ENCODE measurements at places on chromosomes 13 and 19.

DNA sequence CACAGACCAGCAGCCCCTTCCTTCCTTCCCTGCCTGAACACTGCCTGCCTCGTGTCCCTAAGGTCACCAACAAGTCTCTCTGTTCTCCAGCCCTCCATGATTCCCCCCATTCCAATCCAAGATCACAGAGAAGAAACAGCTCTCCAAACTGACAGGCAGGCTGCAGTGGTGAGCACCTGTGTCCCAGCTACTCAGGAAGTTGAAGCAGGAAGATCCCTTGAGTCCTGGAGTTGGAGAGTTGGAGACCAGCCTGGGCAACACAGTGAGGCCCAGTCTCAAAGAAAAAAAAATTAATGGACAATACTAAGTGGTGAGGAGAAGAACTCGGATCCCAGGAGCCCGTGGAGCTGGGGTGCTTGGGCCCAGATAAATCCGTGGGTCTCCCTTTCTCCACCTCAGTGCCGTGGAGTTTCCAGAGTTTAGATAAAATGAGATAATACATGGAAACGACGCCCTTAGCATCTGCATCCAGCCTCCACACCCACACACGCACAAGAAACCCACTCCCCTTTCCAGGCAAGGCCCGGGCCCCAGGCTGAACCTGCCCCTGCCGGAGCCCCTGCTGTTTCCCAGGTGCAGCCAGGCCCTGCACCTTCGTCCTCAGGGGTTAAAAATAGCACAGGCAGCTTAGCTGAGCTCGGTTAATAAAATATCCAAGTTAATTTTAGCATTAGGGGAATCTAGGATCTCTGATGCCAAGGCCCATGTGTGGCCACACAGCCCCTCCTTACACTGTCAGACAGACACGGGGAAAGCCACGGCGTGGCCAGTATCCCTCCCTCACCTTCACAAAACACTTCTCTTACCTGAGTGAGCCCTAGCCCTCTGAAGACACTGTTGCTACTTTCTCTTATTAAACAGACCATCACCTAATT lies 4.7 kb downstream of the RASA3 start:
- DNase-seq = no peak

DNA sequence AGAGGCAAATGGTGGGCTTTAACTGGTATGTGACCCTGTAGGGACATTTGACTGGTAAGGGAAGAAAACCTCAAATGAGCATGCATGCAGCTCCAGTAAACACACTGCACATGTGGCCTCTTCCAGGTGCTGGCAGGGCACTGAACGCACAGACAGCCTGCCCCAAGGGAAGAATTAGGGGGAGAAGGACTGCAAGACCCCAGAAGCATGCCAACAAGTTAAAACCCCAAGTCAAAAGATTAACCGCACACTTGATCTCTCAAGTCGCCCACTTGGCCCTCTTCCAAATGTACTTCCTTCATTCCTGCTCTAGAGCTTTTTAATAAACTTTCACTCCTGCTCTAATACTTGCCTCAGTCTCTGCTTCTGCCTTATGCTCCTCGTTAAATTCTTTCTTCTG lies 46.9 kb upstream of the SLITRK1 start:
- DNase-seq = no peak

GRCh38 chr13:26475176-26476110 lies 82.0 kb upstream of the WASF3 start:
- peak; percentile 81 for DNase-seq

- no peak for DNase-seq
Observed at GRCh38 chr13:45162194-45162593, 38.7 kb downstream of the KCTD4 start.

GRCh38 chr13:43473437-43473836 lies 313.3 kb downstream of the ENOX1 start:
- DNase-seq = no peak

DNA sequence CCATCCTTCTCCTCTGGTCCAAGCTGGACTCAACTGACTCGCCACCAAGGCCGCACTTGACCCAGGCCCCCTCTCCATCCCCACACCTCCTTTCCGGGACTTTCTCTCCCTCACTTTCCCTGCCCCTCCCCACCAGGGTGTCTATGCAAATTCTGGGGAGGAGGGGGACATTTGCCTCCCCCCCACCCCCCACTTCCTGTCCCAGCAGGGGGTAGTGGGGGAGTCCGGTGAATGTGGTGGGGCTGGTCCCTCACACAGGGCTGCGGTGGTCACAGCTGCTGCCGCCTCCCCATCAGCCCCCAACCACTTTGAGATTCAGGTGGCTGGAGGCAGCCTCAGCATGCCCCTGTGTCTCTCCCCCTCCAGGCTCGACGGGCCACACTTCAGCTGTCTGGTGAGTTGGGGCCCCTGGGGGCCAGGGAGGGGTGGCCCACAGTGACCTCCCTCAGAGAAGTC lies 870 bp downstream of the SPIB start:
- no peak for DNase-seq

GRCh38 chr19:55118401-55118991 lies 1.1 kb upstream of the PPP1R12C start:
- DNase-seq = no peak

DNA sequence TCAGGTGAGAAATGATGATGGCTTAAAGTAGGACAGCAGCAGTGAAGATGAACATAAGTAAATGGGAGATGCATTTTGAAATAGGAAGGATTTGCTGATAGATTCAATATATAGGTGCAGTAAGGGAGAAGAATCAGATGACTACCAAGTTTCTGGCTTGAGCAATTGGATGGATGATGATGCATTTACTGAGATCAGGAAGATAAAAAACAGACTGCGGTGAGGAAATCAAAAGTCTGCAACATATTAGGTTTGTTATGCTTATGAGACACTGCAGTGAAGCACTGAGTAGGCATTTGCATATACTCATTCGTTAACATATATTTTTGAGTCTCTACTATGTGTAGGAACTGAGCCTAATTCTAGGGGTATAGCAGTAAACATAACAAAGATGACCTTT lies 184.2 kb downstream of the LACC1 start:
- no peak for DNase-seq

- DNase-seq = no peak
Observed at GRCh38 chr13:109651854-109652253, 134.5 kb downstream of the IRS2 start.

- no peak for DNase-seq
Observed at GRCh38 chr19:44894946-44895345, 3.9 kb downstream of the TOMM40 start.

DNA sequence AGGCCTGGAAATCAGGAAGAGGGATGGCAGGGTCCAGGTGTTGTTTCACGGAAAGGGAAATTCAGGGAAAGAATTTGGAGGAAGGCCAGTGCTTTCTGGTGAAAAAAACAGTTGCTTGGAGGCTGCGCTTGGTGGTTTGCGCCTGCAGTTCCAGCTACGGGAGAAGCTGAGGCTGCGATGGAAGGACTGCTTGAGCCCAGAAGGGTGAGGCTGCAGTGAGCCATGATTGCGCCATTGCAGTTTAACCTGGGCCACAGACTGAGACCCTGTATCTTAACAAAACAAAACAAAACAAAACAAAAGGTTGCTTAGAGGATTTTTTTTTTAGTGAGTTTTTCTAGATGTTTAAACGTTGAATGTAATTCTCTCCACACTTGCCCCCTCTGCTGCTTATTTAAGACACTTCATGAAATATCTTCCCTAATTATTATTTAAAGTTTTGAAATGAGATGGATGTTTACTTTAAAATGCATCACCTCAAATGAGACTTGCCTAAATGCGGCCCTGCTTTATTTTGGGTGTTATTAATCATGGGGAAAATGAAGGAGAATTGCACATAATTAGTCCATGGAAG lies 75.4 kb upstream of the TRPC4 start:
- DNase-seq = no peak

GRCh38 chr13:85254641-85255040 lies 544.6 kb downstream of the SLITRK6 start:
- DNase-seq = no peak

- no peak for DNase-seq
Observed at GRCh38 chr19:38710928-38711725, 33.1 kb downstream of the CAPN12 start.

GRCh38 chr13:95164830-95165229 lies 136.4 kb downstream of the ABCC4 start:
- no peak for DNase-seq

GRCh38 chr19:34686455-34686854 lies 9.0 kb downstream of the ZNF302 start:
- DNase-seq = no peak

DNA sequence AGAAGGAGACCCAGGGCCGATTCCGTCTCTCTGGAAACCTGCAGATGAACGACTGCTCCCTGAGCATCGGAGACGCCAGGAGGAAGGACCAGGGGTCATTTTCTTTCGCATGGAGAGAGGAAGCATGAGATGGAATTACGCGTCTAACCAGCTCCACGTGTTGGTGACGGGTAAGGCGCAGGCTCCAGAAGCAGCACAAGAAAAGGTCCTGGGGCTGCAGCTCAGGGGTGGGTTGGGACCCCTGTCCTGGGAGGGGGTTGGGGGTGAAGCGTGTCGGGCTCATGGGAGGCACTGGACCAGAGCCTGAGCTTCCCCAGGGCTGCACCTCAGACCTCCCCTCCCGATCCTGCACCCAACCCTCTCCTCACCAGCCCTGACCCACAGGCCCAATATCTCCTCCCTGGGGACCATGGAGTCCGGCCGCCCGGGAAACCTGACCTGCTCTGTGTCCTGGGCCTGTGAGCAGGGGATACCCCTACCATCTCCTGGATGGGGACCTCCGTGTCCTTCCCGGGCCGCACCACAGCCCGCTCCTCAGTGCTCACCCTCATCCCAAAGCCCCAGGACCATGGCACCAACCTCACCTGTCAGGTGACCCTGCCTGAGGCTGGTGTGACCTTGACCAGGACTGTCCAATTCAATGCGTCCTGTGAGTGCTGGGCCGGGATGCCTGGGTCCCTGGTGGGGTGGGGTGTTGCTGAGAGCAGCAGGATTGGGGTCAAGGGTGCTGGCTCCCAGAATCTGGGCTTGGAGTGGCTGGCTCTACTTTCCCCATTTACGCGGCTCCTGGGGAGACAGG lies 39.6 kb upstream of the CD33 start:
- DNase-seq = no peak

DNA sequence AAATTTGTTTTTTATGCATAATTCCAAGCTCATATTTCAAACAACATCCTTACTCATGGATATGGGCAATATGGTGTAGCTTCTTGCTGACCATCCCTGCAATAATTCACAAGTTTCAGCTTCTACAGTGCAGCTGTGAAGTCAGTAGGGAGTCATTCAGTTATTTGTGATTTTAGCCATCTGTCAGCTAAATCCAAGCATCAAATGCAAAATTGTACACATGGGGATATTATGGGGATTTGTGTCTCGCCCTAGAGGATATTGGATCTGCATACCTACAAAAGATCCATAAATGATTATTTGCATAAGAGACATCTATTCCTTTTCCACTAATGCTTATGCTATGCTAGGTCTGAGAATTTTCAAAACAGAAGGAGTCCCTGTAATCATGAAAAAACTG lies 217.9 kb upstream of the SLITRK5 start:
- DNase-seq = no peak

DNA sequence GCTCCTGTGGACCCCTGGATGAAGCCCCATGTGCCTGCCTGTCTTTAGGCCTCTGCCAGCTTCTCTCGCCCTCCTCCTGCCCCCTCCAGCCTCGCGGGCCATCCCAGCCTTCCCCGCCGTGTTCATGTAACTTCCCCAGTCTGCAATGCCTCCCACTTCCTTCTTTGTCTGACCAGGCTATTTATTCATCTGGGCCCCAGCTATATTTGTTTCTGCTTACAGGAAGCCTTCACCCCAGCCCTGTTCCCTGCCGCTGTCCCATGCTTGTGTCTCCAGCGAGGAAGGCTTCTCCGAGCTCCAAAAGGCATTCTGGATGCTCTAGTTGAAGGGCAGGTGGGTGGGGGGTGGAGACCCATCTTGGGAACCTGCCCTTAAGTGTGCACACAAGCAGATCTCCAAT lies 7.9 kb upstream of the C3 start:
- no peak for DNase-seq

- DNase-seq = no peak
Observed at GRCh38 chr19:41407271-41407670, 9.7 kb downstream of the BCKDHA start.

DNA sequence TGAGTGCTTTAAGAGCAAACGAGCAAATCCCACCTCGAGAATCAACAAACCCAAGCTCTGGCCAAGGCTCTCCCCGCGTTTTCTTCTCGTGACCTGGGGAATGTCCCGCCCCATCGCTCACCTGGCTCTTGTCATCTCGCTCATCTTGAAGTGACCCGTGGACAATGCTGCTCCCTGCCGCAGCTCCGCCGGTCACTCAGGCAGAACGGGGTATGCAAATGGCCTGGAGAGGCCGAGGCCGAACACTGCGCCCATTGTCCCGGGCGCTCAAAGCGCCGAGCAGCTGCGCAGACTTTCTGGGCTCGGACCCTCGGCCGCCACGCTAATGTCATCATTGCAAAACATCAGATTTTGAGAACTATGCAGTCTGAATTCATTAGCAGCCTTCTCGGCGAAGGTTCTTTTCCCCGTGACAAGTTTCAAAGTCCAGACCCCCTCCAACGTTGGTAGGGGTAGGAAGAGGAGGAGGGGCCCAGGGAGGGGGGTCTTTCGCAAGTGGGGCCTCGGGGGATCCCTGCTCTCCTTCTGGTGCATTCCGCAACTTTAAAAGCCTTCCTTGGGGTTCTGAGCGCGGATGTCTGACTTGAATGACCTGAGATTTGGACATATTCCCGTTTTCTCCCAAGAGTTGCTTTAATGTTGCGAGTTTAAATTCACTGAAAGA lies 39.7 kb downstream of the SOX1 start:
- no peak for DNase-seq

- no peak for DNase-seq
Observed at GRCh38 chr13:71677124-71677523, 189.9 kb downstream of the DACH1 start.

- no peak for DNase-seq
Observed at GRCh38 chr19:2653710-2654707, 48.5 kb downstream of the GNG7 start.

DNA sequence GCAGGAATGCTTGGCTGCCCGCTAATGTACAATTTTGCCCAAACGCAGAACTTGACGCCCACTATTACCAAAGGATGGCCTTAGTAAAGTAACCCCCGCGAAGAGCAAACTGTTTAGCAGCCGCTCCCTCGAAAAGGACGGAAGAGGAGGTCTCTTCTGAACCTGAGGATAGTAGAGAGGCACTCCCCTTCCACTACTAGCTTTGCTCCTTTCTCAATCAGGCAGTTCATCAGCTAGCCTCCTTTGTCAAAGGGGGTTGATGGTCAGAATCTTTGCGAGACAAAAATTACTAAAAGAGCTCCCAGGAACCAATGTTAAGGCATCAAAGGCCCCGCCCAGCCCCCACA lies 534 bp downstream of the CAB39L start:
- no peak for DNase-seq

- no peak for DNase-seq
Observed at GRCh38 chr19:53237114-53237777, 17.4 kb downstream of the ZNF677 start.

DNA sequence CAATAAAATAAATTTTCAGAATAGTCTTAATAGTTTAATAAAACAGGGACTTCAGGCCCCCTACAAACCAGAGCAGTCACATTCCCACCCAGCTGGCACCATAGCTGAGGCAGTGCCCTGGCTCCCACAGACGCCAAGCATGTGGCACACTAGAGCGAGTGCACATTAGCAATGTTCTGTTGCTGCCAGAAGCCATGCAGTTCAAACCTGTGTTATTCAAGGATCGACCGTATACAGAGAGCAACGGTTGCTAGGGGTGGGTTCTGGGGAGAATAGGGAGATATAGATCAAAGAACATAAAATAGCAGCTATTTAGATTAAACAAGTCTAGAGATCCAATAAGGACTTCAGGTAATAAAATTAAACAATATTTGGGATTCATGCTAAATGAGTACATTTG lies 419.3 kb upstream of the KLHL1 start:
- DNase-seq = no peak
